ENCODE measurements at places on chromosomes 3 and 15.

- DNase-seq = no peak
These were observed 902.9 kb downstream of the EPHA3 start for GRCh38 chr3:90010341-90010740.

- no peak for DNase-seq
These were observed 238.7 kb downstream of the ISL2 start for GRCh38 chr15:76575274-76575673.

DNA sequence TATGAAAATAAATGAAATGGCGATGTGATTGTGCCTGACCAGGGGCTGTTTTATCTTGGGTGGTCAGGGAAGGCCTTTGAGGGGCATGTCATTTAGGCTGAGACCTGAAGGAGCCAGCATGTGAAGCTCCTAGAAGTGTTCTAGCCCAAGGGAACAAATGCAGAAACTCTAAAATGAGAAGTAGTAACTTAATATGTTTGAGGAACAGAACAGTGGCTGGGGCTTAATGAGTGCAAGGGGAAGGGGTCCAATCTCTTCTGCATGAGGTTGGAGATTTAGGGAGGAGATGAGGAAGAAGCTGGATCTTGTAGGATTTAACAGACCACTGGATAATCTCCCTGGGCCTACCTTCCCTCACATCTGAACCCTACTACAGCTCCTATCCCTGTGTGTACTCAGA, 110.5 kb downstream of the AKAP13 start:
- no peak for DNase-seq

- DNase-seq = no peak
These were observed 55.9 kb downstream of the C3orf20 start for GRCh38 chr3:14730703-14731382.

DNA sequence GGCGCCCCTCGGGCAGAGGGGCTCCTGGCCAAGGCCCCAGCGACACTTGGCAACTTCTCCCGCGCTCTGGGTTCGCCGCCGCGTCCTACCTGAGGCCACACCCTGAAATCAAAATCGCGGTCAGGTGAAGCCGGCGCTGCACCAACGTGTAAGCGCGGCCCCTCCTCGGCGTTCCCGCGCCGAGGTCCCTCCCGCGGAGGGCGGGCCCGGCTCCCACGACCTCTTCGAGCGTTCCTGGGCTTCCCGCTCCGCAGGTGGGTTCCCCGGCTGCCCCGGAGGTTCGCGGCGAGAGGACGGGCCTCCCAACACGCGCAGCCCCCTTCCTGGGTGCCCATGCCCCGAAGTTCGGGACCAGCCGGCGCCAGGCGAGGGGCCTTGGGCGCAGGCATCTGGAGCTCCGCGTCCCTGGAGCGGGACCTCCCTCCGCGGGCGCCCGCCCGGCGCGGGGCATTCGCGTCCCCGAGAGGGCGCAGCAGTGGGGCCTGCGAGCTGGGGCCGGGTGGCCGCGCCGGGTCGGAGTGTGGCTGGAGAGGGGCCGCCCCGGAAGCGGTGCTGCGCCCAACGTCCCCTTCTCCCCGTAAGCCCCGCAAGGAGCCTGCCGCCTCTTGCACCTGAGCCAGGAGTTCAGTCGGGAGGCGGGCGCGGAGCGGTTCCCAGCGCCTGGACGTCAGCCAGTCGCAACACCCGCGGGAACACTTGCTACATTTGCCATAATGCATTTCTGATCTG, 13.7 kb downstream of the PAK6 start:
- DNase-seq = no peak

- peak; percentile 18 for DNase-seq
These were observed 23.8 kb downstream of the ITGA11 start for GRCh38 chr15:68407886-68408881.

GRCh38 chr3:186502966-186503712, 41.0 kb downstream of the CRYGS start:
- DNase-seq = no peak

GRCh38 chr3:68060191-68060590, 405.8 kb upstream of the SUCLG2 start:
- DNase-seq = no peak

GRCh38 chr3:148790370-148790769, 37.2 kb upstream of the CPB1 start:
- DNase-seq = no peak

Measured in uterus (tissue), 4 donors.